Upper lobe of left lung (tissue), 6 donors: ENCODE measurements at places on chromosomes 4 and X. TPM values are rescaled to one million over a fixed set of nuclear protein-coding genes. Genes with fewer than 3 reads are reported as not detected.

UGT2B15 gene
- 0.14 TPM for total RNA-seq

PDGFC gene
- total RNA-seq = 31.1 TPM

CTAG1B gene
- total RNA-seq = not detected

HERC6 gene
- 8.4 TPM for total RNA-seq

TMEM31 gene
- not detected for total RNA-seq

- H3K4me3 ChIP-seq = no peak overlapping the region
- H3K36me3 ChIP-seq = no peaks in the 10 kb centered on the region
- DNase-seq = peak; percentile 71
- no peaks in the 10 kb centered on the region for H3K4me1 ChIP-seq
- no peaks in the 10 kb centered on the region for H3K27me3 ChIP-seq
- no peak overlapping the region for H3K27ac ChIP-seq
Measured at GRCh38 chr4:84319124-84319523, 180.0 kb downstream of the NKX6-1 start.

DNA sequence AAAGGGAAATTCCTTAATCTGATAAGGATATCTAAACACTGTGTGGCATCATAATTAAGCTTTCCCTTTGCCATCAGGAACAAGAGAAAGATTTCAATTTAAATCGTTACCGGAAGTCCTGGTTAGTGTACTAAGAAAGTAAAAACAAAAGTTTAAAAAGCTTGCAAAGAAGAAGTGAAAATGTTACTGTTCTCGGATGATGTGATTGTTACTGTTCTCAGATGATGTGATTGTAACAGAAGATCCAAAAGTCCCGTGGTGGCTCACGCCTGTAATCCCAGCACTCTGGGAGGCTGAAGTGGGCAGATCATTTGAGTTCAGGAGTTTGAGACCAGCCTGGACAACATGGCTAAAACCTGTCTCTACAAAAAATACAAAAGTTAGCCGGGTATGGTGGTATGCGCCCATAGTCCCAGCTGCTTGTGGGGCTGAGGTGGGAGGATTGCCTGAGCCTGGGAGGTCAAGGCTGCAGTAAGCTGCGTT lies 62.5 kb downstream of the RGS12 start:
- DNase-seq = no peak
- H3K27ac ChIP-seq = no peak overlapping the region
- no peaks in the 10 kb centered on the region for H3K27me3 ChIP-seq
- no peak overlapping the region for H3K4me3 ChIP-seq
- no peaks in the 10 kb centered on the region for H3K36me3 ChIP-seq

- H3K4me1 ChIP-seq = no peaks in the 10 kb centered on the region
- peaks cover 20% of the 10 kb centered on the region for H3K36me3 ChIP-seq
- no peak for DNase-seq
- H3K27me3 ChIP-seq = no peaks in the 10 kb centered on the region
- H3K27ac ChIP-seq = no peak overlapping the region
- no peak overlapping the region for H3K4me3 ChIP-seq
Measured at GRCh38 chrX:1424147-1424851, 28.4 kb downstream of the ASMTL start.

DNA sequence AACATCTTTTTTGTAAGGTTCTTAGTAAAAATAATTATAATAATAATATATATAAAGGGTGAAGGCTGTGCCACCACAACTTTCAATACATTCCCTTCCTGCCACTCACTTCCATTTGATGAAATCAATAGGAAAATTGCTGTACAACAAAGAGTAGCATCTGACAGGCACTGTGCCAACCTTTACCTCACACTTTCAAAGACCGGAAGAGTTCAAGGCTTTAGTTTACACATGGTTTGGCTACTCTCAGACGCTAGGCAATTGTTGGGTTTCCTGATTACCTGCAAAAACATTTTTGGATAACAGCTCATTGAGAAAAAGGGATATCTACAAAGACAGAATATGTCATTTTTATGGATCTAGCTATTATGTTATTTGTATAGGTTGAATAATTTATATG lies 5.5 kb upstream of the ING2 start:
- no peaks in the 10 kb centered on the region for H3K36me3 ChIP-seq
- H3K4me3 ChIP-seq = no peak overlapping the region
- DNase-seq = no peak
- no peak overlapping the region for H3K27ac ChIP-seq
- no peaks in the 10 kb centered on the region for H3K27me3 ChIP-seq

GRCh38 chr4:120540625-120541024 lies 381.9 kb downstream of the PRDM5 start:
- no peak overlapping the region for H3K27ac ChIP-seq
- no peak for DNase-seq
- H3K4me1 ChIP-seq = no peaks in the 10 kb centered on the region
- H3K4me3 ChIP-seq = no peak overlapping the region

- no peak overlapping the region for H3K4me3 ChIP-seq
- no peaks in the 10 kb centered on the region for H3K4me1 ChIP-seq
- H3K27ac ChIP-seq = no peak overlapping the region
- no peak for DNase-seq
- peaks cover 82% of the 10 kb centered on the region for H3K36me3 ChIP-seq
- H3K27me3 ChIP-seq = no peaks in the 10 kb centered on the region
Measured at GRCh38 chr4:183286590-183287308, 33.3 kb downstream of the CLDN22 start.

- H3K27me3 ChIP-seq = no peaks in the 10 kb centered on the region
- no peaks in the 10 kb centered on the region for H3K4me1 ChIP-seq
- no peak for DNase-seq
- H3K4me3 ChIP-seq = no peak overlapping the region
- H3K36me3 ChIP-seq = no peaks in the 10 kb centered on the region
Measured at GRCh38 chr4:55830716-55831115, 11.1 kb downstream of the EXOC1L start.

DNA sequence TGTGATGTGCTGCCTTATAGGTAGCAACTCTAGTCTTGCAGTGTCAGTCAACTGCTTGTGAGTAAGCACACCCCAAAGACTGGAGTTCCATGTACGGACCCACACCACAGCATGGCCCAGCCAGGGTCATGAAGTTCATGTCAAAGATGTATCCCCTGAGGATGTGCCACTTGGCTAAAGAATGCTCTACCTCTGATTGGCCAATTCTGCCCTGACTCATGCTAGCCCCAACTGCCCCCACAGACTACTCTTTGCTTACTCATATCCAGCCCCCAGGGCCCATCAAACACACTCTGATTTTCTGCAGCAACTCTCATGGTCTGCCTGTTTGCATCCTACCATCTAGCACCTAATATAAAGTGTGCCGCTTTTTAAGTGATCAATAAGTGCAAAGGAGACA lies 62.5 kb downstream of the CHRDL1 start:
- no peak overlapping the region for H3K4me3 ChIP-seq
- no peak overlapping the region for H3K27ac ChIP-seq
- DNase-seq = no peak
